ENCODE measurements at places on chromosomes 12 and 14.
A peak's percentile ranks its signal among the peaks of the same experiment; 100 is the strongest.

- DNase-seq = no peak
Observed at GRCh38 chr14:65195042-65195719, 92.9 kb upstream of the MAX start.

- DNase-seq = peak; percentile 27
Observed at GRCh38 chr14:63727231-63727735, 582 bp downstream of the SGPP1 start.

DNA sequence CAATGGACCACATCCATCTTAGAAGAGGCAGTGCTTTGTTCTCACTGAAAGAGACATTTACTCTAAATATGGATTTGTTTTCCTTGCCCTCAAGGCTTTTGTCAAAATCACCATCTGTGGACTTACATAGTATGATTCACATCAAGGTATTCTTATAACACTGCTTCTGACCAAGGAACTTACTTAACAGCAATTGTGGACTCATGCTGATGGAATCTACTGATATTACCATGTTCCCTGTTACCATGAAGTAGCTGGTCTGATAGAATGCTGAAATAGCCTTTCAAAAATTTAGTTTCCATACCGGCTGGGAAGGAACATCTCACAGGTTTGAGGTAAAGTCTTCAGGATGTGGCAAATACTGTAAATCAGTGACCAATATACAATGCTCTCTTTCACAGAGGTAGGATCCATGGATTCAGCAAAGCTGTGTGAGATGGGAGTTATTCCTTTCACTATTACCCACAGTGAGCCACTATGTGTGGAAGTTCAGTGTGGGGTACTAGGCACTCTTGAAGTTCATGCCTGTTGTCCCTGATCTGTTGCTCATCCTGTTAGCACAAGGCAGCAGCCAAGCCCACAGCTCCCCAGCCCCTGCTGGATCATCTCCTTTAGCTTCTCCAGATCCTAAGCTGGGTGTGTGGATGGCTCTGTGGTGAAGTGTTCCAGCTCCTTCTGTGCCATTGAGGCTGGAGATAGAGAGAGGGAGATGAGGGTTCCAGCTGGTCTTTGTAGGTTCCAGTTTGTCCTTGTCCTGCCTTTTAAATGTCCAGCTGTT is 126.4 kb downstream of the ATP23 start:
- DNase-seq = no peak

DNA sequence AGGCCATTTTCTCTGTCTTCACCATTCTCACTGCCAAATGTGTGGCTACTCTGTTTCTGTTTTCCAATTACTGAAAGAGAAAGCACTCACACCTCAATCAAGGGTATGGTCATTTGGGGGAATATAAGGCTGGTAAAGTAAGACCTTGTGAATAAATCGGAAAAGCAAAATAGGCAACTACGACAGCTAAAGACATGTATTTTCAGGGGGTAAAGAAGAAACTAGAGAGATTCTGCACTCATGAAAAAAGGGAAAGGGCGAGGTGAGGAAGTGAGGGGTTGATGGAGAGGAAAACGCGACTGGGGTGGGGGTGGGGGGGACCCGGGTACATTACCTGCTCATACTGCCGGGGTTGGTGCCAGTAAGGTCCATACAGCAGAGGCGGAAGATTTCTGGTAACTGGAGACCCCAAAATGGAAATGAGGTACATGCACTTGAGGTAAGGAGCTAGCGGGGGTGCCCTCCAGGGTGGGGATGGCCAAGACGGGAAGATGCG is 19.3 kb downstream of the CHD8 start:
- DNase-seq = no peak

DNA sequence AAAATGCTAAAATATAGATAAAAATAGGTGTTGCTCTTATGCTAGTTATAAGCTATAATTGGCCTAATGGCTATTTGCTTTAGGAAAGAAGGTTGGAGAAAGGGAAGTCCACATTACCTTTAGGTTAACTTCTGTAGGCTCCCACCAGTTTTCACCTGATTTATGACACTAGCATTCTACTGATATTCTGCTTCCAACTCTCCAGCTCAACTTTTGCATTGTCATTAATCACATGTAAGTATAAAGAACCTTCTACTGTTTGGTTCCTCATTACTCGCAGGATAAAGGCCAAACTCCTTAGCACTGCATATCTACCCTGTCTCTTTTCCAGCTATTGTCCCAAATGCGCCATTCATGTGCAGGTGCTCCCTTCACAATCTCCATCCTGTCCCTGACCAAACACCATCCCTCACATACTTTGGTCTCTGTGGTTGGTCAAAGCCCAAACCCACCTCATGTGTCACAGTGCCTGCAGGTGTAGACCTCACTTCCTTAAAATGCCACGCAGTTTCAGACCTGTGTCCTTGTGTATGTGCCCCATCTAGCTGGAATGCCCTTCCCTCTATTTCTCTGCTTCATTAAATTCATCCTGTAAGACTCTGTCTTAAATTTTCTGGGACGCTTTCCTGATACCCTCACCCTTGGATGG is 3.3 kb downstream of the DDHD1 start:
- DNase-seq = no peak

DNA sequence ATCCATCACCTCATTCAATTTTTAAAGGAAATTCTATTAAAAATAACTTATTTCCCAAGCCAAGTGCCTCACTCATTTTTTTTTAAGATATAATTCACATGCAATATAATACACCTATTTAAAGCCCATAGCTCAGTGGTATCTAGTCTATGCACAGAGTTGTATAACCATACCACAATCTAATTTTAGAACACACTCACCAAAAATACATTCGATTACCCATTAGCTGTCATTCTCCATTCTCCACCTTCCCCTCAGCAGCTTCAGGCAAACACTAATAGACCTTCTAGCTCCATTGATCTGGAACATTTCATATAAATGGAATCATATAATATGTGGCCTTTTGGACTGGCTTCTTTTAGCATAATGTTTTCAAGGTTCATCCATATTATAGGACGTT is 49.5 kb downstream of the CLMN start:
- no peak for DNase-seq
